Cerebellum (tissue), 4 donors: ENCODE measurements at places on chromosomes 1 and 21. TPM values are rescaled to one million over a fixed set of nuclear protein-coding genes. Genes with fewer than 3 reads are reported as not detected.

COL8A2 gene
- 1.2 TPM for total RNA-seq

RIPPLY3 gene
- 0.73 TPM for total RNA-seq

GRCh38 chr1:15573477-15573876 is 11.4 kb downstream of the AGMAT start:
- DNase-seq, result no peak

DNA sequence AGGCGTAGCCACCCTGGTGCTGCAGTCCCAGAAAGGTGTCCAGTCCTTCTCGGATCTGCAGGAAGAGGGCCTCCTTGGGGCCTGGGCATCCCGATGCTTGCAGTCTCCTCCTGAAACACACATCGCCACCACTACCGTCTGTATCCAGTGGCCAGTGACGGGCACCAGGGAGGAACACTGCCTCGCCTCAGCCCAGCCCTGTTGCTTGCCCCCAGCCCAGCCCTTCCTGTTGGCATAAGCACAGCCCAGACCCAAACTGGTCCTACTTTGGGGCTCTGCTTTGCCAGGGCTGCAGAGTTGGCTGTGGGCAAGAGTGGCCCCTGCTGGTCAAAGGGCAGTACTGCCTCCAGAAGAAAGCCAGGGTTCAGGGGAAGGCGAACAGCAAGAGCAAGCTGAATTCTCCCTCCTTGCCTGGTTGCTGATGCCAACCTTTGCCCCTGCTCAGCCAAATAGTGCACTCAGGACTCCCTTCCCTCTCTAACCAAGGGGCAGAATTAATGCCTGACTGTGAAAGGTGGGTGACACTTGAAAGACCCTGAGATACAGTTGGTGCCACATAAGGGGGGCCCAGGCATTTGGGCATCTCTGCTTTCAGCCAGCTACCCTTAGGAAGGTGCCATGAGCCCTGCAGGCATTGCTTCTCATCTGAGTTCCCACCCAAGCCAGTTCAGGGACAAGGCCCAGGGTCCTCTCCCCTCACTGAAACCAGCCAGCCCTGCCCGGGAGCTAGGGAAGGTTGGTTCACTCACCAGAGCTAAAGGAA is 11.1 kb upstream of the ARHGEF2 start:
- DNase-seq, result peak; percentile 88

DNA sequence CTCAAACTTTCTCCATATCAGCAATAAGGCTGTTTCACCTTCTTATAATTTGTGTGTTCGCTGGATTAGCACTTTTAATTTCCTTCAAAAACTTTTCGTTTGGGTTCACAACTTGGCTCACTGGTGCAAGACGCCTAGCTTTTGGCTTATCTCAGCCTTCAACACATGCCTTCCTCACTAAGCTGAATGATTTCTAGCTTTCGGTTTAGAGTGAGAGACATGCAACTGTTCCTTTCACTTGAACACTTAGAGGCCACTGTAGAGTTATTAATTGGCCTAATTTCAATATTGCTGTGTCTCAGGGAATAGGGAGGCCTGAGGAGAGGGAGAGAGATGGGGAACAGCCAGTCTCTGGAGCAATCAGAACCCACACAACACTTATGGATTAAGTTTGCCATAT is 41.2 kb upstream of the IFNLR1 start:
- DNase-seq, result no peak
